ENCODE measurements at places on chromosomes 16 and 17. TPM values are rescaled to one million over a fixed set of nuclear protein-coding genes. Genes with fewer than 3 reads are reported as not detected.

- DNase-seq, result no peak
These were observed 6.6 kb downstream of the PRAC1 start for GRCh38 chr17:48715496-48716399.

DNA sequence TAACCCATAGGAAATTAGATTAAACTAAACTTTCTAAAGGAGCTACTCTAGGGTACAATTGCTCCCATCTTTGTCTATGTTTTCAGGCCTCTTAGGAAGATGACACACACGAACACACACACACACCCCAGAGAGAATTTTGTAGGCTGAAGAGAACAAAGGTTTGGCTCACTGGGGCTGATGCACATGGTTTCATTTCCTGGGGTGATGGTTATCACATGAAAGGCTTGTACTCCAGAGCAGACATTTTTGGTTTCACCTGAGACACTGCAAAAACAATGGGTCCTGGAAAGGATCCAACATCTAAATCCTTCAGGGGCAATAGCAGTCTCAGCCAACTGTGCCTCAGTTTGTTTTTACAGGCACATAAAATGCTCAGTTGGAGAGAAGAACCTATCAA, 62.8 kb downstream of the GRB7 start:
- no peak for DNase-seq

The ATP2A1 gene
- total RNA-seq, result not detected

The AOC2 gene
- 3.0 TPM for total RNA-seq

The CNGB1 gene
- not detected for total RNA-seq

The CACNG4 gene
- total RNA-seq, result 0.21 TPM

Data from uterus (tissue), 4 donors.